ENCODE measurements at places on chromosomes 1 and 21.
A peak's percentile ranks its signal among the peaks of the same experiment; 100 is the strongest.

DNA sequence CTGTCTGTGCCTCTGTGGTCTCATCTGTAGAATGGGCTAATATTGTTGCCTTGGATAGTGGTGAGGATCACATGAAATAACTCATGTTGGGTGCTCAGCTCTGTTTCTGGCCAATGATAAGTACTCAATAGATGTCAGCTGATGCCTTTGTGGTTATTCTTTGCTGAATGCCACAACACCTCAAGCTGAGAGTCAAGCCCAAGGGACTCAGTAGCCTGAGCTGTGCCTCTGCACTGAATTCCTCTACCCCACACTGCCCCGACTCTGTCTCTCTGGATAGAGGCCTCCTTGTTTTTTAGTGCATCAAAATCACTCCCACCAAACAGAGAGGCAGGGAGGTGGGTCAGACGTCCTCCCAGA lies 196.1 kb upstream of the VAMP3 start:
- DNase-seq: no peak

- DNase-seq: no peak
These were observed 7.5 kb downstream of the MX2 start for GRCh38 chr21:41369105-41369919.

DNA sequence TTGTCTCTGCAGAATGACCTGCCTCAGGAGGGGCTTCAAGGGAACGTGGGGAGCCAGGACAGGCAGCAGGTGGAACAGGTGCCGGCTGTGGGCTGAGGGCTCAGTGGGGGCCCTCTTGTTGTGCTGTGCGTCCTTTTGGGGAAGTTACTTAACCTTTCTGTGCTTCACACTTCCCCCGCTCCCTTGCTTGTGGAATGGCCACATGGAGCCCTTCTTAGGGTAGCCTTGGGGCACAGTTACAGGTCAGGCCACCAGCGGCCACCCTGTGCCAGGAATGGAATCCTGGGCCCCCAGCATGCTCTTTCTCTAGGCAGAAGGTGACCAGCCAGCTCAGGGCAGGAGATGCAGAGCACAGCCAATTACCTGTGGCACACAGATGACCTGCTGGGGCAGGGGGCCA lies 2.6 kb downstream of the IKBKE start:
- DNase-seq: no peak

GRCh38 chr1:209202830-209203532 lies 380.5 kb upstream of the CAMK1G start:
- peak; percentile 20 for DNase-seq

- no peak for DNase-seq
These were observed 5.0 kb upstream of the PPP1R15B start for GRCh38 chr1:204416589-204417073.

GRCh38 chr21:31299291-31300147 lies 44.5 kb downstream of the TIAM1 start:
- no peak for DNase-seq

- no peak for DNase-seq
These were observed 41.8 kb downstream of the TTC39A start for GRCh38 chr1:51288578-51288977.

GRCh38 chr1:86305731-86306130 lies 90.4 kb downstream of the ODF2L start:
- DNase-seq: no peak

- DNase-seq: no peak
These were observed 61.3 kb downstream of the TRIM11 start for GRCh38 chr1:228345201-228345930.

DNA sequence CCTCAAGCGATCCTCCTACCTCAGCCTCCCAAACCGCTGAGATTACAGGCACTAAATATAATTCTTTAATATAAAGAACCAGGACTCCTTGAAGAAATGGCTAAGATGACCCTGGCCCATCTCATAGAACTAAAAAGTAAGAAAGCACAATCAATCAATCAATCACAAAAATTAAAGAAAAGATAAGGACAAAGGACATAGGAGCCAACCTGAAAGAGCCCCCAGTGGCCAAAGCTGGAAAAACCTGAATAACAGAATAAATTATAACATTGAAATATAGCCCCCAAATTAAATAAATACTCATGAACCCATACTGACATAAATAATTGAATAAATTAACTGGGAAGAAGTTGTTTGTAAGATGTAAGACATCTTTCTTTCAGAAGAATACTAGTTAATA lies 8.9 kb downstream of the NUP210L start:
- DNase-seq: no peak

DNA sequence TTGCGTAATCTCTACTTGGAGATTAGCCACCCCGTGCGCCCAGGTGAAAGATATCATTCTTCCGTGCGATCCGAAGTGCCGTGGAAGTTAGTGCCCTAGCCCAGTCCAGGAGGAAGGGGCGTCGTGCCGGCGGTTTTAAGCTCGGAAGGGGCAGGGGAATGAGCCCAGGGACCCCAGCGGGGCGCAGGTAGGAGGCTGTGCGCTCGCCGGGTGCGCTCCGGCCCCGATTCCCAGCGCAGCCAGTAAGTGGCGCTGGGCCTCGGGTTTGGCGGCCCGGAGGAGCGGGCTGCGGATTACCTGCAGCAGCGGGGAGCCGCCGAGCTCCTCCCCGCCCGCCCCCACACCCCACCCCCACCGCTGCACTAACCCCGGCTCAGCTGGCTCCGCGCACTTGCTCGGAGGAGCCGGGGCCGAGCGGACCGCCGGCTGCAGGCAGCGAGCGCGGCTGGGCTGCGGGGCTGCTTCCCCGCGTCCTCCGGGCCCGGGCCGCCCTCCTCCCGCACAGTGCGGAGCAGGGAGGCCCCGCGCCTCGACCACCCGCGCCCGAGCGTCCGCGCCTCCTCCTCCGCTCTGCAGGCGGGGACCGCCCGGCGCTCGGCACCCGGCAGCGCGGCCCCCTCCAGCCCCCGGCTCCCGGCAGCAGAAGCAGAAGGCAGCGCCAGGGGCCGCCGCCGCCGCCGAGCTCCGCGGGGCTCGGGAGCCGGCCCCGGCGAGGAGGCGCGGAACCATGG lies at the start of gene RYR2:
Gene RYR2 (plus strand): TSS at position 390 of the 731 bp plus-strand sequence. CDS start 338 bp downstream, at position 728.
- DNase-seq: no peak

GRCh38 chr1:19852036-19852435 lies 30.2 kb upstream of the OTUD3 start:
- no peak for DNase-seq

DNA sequence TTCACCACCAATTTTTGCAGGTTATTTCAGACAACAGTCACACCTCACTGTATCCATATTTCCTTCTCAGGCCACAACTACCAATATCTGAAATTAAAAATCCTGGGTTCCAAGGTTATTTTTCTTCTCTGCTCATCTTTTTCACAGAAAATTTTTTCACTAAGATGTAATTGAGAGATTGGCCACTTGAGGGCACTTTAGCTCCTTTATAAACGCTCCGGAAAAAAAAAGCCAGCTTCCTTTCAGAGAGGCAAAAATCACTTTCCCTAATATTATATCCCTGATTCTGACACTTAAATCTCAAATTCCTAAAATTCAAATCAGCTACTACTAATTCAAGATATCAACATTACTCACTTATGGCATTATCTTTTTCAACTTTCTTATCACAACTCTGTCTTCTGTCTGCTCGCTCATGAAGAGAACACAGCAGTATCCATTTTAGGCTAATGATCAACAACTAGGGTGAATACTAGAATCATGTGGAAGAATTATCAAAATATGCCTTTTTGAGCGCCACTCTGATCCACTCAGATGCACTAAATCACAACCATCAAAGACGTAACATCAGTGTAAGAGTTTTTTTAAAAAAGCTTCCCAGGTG lies 101.4 kb upstream of the RGS1 start:
- DNase-seq: no peak

DNA sequence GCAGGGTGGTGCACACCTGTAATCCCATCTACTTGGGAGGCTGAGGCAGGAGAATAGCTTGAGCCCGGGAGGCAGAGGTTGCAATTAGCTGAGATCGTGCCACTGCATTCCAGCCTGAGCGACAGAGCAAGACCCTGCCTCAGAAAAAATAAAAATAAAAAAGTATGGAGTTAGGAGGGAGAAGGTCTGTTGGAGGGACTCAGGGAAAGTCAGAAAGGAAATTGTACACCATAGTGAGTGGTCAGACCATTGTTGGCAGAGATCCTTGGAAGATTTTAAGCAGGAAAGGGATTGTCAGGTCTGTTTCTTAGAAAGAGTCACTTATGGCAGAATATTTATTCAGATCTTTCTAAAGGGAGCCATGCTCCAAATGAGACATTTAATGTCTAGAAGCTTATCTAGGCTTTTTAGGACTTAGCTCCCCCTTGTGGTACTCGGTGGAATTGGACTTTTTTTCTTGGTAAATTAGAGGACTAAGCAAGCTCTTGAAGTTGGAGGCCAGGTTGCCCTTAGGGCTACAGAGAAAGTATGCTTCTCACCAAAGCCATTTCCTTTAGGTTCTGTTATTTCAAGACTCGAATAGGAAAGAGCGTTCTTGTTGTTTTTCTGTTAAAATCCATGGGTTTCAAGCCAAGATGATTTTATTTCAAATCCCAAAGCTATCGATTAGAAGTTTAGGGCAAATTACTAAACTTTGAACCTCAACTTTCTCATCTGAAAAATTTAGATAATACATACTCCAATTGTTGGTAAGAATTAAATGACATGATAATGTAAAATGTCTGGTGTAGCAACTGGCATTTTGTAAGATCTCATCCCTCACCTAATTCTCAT lies 16.5 kb downstream of the MIA3 start:
- peak; percentile 88 for DNase-seq

DNA sequence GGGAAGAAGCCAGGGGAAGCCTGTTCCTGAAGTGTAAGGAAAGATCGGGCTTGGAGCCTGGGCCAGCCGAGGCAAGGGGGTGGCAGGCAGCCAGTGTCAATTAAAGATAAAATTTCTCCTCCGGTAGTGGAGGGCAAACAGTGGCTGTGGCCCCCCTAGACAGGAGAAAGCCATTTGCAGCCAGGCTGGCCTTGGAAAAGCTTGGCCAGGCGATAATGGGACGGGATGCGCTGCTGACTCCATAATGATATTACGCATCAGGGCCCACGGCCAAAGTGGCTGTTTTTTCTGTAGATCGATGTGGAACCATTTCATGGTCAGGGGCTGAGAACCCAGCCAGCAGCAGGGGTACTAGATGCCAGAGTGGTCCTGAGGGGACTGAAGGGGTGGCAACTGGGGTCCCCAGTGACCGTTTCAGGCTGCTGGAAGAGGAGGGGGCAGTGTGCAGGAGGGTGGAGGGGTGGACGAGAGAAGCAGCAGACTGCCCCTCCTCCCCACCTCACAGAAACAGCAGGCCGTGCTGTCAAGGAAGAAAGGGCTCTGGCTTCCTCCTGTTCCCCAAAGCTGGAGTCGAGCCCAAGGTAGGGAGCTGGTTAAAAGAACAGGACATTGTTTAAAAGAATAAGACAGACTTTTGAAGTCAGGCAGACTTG lies 25.2 kb downstream of the KCNC4 start:
- no peak for DNase-seq

GRCh38 chr1:111361761-111362160 lies 65.8 kb downstream of the OVGP1 start:
- DNase-seq: no peak

- DNase-seq: no peak
These were observed 16.2 kb upstream of the LY9 start for GRCh38 chr1:160779626-160780397.

- DNase-seq: no peak
These were observed 78.9 kb downstream of the DENND1B start for GRCh38 chr1:197696372-197696771.

- DNase-seq: peak; percentile 98
These were observed 39.2 kb downstream of the CDK18 start for GRCh38 chr1:205543351-205544301.

- DNase-seq: no peak
These were observed 14.0 kb upstream of the CD247 start for GRCh38 chr1:167532375-167532774.

GRCh38 chr1:1943834-1944570 lies 24.9 kb upstream of the TMEM52 start:
- no peak for DNase-seq

- peak; percentile 45 for DNase-seq
These were observed 14.1 kb upstream of the KCNN3 start for GRCh38 chr1:154883919-154884868.

- no peak for DNase-seq
These were observed 84.4 kb upstream of the CXADR start for GRCh38 chr21:17428484-17428869.

DNA sequence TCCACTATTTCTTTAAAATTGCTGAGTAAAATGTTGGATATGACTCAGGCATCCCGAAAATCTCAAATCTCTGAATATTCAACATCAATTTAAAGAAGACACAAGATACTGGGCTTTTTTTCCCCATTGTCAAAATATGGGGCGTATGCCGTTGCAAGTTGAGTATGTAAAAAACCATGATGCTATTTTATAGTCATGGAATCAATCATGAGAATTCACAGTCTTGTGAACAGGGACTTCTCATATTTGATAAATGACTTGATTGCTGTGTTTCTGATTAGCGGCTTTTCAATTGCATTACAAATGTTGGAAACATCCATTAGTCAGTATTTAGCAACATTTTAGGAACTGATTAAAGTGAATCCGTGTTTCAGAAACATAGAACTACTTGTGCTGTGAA lies 45.3 kb downstream of the SETD4 start:
- no peak for DNase-seq

- no peak for DNase-seq
These were observed 43.3 kb downstream of the S100B start for GRCh38 chr21:46561445-46562090.

DNA sequence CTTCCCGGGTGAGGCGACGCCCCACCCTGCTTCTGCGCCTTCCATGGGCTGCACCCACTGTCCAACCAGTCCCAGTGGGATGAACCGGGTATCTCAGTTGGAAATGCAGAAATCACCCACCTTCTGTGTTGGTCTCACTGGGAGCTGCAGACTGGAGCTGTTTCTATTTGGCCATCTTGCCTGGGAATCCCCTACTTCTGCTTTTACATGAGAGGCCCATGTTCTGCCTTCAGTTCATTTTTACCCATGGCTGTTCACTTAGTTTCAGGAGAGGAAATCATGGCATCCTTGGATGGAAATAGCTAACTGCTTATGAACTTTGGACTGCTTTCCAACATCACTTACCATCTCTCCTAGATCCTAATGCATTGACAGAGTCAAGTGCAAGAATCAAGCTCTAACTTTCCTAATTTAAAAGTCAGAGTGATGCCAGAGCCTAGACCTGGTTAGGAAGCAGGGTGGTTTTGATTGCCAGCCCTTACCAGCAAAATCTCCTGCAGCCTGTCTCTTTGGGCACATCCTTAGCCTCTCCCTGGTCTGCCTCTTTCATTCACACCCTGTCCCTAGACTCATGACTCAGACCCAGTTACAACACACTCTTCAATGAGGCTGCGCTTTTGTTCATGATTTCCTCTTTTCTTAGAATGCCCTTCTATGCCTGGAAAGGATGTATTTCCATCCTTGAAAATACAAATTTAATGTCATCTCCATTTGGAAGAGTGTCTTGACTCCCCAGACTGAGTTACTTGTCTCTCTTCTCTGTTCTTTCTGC lies 137.2 kb downstream of the KCTD3 start:
- DNase-seq: no peak

Measured in dermis microvascular lymphatic vessel endothelial cell (primary cell).